Uterine smooth muscle cell (primary cell): ENCODE measurements at places on chromosomes 4 and X. TPM values are rescaled to one million over a fixed set of nuclear protein-coding genes. Genes with fewer than 3 reads are reported as not detected.

Gene CLTRN
- 0.12 TPM in 1 of 2 replicates, not detected in the other for total RNA-seq

Gene CRLF2
- total RNA-seq: 0.12 TPM in 1 of 2 replicates, not detected in the other

Gene DUSP21
- not detected in 2 replicates for total RNA-seq

Gene IL1RAPL1
- total RNA-seq: 5.2 and 11.5 TPM in 2 replicates

Gene CHIC1
- 10.6 and 11.0 TPM in 2 replicates for total RNA-seq

Gene SPANXN4
- total RNA-seq: not detected in 2 replicates

Gene SPATA4
- 0.37 and 0.44 TPM in 2 replicates for total RNA-seq

Gene PRDM8
- total RNA-seq: 7.4 and 10.1 TPM in 2 replicates

Gene GPC3
- not detected in 2 replicates for total RNA-seq

Gene RTL9
- total RNA-seq: 0.11 and 0.37 TPM in 2 replicates

Gene DGKK
- total RNA-seq: not detected in 2 replicates

Gene ARHGAP6
- 2.7 and 5.2 TPM in 2 replicates for total RNA-seq

Gene PIR
- total RNA-seq: 11.1 and 15.5 TPM in 2 replicates
